ENCODE measurements at places on chromosomes 12 and 14.
A peak's percentile ranks its signal among the peaks of the same experiment; 100 is the strongest.

- DNase-seq: no peak
Observed at GRCh38 chr12:71587012-71587411, 76.6 kb downstream of the ZFC3H1 start.

DNA sequence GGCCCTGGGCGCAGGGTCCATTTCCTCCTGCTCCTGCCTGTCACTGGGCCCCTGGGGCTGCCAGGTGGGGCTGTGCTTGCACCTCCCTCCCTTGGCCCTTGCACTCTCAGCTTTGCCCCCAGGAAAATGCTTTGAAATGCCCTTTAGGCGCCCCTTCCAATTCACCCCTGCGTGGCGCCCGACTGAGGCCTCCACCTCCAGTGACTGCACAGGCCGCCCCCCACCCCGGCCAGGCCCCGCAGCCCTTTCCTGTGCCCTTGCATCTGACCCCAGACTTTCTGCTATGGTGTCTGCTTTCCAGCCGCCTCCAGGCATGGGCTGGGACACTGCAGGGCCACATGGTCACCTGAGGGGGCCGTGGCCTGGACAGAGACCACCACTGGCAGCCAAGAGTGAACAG is 17.4 kb downstream of the DDX54 start:
- no peak for DNase-seq

DNA sequence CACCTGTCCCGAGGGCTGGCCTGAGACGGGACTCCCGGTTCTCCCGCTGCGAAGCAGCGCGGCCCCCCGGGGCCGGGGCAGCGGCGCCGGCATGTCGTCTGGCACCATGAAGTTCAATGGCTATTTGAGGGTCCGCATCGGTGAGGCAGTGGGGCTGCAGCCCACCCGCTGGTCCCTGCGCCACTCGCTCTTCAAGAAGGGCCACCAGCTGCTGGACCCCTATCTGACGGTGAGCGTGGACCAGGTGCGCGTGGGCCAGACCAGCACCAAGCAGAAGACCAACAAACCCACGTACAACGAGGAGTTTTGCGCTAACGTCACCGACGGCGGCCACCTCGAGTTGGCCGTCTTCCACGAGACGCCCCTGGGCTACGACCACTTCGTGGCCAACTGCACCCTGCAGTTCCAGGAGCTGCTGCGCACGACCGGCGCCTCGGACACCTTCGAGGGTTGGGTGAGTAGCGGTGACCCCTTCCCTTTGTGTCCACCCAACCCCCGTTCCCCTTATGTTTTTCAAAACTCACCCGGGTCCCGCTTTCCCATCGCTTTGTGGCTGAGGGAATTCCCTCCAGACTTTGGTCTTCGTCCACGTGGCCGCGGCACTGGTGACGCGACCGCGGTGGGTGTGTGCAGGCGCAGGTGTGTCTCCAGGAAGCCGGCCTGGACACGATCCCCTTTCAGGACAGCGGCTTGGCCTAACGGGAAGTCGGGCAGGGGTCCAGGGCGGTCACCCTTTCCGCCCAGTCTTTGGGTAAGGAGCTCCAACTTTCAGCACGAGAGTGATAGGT is 826 bp downstream of the PRKCH start:
- DNase-seq: peak; percentile 50

DNA sequence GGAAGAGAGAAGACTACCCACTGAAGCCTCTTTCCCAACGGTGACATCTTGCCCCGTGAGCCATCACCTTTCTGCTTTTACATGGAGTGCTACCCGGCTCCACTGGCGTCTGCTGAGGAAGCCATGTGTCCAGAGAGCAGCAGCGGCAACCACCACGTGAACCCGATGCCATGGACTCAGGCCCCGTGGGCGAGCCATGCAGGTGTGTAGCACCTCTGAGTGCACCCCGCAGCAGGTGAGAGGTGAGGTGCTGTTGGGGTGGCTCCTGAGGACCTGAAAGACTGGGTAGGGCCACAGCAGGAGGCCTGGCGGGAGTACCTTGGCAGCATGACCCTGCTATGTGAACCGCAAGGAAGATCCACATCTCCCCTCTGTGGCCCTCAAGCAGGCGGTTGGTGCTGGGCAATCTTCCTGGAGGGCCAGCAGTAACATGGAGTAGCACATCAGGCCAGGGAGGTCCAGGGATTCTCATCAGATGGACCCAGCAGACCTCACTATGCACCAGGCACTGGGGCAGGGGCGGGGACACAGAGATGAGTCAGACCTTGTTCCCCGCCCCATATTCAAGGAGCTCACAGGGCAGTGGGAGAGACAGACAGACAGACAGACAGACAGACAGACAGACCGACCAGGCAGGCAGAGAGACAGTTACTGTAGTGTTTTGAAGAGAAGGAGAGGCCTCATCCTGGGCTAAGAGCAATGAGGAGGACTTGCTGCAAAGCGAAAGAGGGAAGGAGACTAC is 129.6 kb downstream of the PAPOLA start:
- DNase-seq: no peak

DNA sequence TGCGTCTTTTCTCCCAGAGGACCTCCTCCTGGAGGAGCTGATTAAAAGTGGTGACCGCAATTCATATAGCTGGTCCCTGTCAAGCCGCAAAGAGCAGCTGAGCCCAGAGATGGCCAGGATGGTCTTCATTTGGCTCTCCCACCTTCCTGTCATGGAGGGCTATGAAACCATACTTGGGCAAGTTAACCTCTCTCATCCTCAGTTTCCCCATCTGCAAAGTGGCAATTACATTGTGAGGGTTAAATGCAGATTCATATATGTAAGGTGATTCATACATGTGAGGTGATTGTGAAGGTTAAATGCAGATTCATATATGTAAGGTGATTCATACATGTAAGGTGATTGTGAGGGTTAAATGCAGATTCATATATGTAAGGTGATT is 3.6 kb upstream of the TESC start:
- no peak for DNase-seq

GRCh38 chr12:69000540-69001243 is 67.7 kb upstream of the CPM start:
- no peak for DNase-seq

DNA sequence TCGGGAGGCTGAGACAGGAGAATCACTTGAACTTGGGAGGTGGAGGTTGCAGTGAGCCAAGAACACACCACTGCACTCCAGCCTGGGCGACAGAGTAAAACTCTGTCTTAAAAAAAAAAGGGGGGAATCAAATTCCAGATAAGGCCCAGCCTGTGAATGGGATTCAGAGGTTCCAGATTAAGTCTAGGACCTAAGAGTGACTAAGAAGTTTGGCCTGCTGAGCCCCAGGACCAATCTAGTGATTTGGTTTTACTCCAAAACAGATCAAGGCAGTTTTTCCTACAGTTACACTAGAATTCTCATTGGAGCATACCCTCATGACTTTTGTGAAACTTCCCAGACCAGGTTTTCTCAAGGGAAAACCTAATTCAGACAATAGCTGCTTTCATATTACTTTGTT is 22.8 kb downstream of the EXOC5 start:
- no peak for DNase-seq

- no peak for DNase-seq
Observed at GRCh38 chr12:117395766-117396165, 34.3 kb upstream of the NOS1 start.

- DNase-seq: no peak
Observed at GRCh38 chr12:106234449-106234848, 13.4 kb downstream of the CKAP4 start.

- DNase-seq: no peak
Observed at GRCh38 chr12:3004655-3005565, 45.7 kb downstream of the TEAD4 start.

DNA sequence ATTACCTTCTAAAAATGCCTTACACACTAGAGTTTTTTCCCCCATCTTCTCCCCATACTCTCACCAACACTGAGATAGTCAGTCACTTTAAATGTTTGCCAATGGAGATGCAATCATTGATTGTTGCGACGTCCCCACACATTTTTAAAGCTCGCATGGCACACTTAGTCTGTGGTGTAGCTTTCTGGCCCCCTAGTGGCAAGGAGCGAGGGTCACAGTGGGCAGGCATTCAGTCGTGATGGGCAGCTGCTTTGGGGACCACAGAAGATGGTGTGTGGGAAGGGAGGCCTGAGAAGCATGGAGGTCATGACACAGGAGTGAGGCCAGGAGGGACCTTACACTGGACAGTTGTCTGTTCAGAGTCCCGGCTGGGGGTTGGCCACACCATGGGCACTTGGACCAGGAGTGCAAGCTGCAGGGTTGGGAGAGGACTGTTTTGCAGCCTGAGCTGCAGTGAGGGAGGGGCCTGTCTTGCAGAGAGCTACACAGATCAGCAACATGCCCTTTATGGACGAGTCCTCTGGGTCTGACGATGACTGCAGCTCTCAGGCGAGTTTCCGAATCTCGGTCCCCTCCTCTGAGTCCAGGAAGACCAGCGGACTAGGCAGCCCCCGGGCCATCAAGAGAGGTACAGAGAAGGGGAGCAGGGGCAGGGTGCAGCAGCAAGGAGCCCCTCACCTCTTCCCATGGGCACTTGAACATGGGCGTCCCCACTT is 28.6 kb downstream of the PIGH start:
- DNase-seq: peak; percentile 72

GRCh38 chr14:78721756-78722480 is 551.7 kb downstream of the NRXN3 start:
- DNase-seq: no peak

Measured in activated CD8-positive, alpha-beta memory T cell treated with anti-CD3 and anti-CD28 coated beads, Interleukin-2, amount 50 U/mL, for 4 hours (primary cell).